ENCODE measurements at places on chromosomes 4 and X. TPM values are rescaled to one million over a fixed set of nuclear protein-coding genes. Genes with fewer than 3 reads are reported as not detected.

Gene IL2RG
- 0.43 TPM for total RNA-seq

Gene SEPTIN11
- total RNA-seq, result 212 TPM

Gene LGI2
- total RNA-seq, result not detected

Gene SYTL5
- total RNA-seq, result 1.5 TPM

Gene EIF1AX
- total RNA-seq, result 33.9 TPM

Gene F11
- total RNA-seq, result not detected

Gene DLG3
- total RNA-seq, result 14.2 TPM

Gene S100G
- not detected for total RNA-seq

Gene MAGEB1
- not detected for total RNA-seq

Gene TSPAN7
- total RNA-seq, result not detected

Gene FOXP3
- total RNA-seq, result not detected

Gene WDR17
- total RNA-seq, result 0.66 TPM

Gene GUCY1B1
- total RNA-seq, result 0.86 TPM

Gene DACH2
- 0.14 TPM for total RNA-seq
